NCI-H187 treated with DMSO at 0.1 percent for 48 hours (cell line): ENCODE measurements at places on chromosomes 7 and 10.

DNA sequence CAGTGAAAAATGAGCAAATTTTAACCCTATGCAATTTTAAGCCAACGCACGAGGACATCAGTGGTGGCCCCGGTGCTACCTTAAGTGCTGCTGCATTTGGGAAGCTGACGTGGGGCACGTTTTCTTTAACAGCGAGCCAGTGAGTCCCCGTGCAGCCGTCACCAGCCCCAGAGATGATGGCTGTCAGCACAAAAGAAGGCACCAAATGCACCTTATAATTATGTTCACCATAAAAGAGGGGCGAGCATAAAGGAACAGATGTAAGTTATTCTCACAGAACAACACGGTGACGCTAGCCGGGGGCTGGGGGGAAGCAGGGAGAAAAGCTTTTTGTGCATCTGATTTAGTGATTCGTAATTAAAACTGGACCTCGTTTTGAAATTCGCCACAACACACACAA, 260.1 kb downstream of the DNAJB6 start:
- no peak for DNase-seq

DNA sequence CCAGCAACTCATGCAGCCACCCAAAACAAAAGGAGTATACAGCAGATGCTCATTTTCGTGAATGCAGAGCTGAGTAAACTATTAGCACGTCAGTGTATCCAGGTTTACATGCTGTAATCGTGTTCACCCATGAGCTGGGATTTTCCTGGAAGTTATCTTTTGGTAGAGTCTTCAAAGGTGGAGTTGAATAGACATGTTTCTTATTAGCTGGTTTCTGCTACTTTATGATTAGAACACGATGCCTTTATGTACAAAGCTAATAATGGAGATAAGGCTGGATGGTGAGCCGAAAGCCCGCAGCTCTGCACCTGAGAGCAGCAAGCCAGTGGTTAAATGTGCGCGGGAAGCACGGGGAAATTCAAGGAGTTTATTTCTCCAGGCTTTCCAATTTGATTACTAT, 123.8 kb downstream of the ADARB2 start:
- DNase-seq: no peak

DNA sequence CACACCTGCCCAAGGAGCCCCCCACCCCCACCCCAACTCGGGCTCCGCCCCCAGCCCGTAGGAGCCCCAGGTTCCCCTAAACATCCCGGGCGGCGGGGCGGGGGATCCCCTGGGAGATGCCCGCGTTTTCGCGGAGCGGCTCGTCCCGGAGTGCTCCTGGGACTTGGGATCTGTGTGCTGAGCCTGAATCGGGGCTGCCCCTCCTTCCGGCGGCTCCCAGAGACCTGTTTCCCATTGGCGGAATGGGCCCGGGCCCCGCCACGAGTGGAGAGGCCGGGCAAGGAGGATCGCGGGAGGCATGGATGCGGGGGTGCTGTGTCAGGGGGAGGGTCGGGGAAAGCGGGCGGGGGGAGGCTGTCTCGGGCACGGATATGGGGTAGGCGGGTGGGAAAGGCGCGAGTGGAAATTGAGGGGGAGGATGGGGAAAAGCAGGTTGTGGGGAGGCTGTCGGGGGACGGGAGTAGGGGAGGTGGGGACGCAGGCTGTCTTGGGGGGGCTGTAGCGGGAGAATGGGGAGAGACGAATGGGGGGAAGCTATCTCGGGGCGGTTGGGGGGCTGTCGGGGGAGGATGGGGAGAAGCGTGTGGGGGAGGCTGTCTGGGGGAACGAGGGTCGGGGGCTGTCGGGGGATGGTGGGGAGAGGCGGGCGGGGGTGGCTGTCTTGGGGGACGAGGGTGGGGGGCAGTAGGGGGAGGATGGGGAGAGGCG, 572 bp upstream of the BHLHA15 start:
- DNase-seq: no peak

DNA sequence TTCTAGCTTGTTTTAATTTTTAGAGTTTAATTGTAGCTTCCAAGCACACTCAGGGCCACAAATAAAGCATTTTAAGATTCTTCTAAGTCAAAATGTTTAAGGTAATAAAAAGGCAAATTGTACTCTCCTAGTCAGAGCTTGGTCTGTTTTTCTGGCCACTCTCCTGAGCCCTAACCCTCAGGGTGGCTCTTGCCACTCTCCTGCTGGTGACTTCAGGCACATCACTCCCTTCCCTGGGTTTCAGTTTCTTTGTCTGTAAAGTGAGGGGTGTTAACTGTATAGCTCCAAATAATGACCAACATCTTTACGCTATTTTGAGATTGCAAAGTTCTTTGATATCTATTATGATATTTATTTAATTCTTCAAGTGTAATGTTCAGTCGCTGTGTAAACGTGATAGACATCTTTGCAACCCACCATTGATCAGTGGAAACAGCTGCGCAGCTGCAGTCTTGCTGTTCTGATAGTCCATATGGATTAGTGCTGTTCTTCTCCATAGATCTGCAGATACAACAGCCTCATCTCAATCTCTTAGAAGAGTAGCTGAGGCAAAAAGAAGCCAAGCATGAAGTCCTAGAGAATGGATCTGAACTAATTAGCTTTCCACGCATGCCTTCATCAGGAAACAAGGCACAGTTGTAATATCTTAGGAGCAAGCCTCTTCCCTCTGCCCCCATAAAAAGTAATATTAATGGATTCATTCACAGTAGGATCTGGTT, 189.9 kb downstream of the PLPP4 start:
- DNase-seq: no peak

GRCh38 chr10:26486990-26487850, 49.1 kb downstream of the APBB1IP start:
- DNase-seq: no peak

DNA sequence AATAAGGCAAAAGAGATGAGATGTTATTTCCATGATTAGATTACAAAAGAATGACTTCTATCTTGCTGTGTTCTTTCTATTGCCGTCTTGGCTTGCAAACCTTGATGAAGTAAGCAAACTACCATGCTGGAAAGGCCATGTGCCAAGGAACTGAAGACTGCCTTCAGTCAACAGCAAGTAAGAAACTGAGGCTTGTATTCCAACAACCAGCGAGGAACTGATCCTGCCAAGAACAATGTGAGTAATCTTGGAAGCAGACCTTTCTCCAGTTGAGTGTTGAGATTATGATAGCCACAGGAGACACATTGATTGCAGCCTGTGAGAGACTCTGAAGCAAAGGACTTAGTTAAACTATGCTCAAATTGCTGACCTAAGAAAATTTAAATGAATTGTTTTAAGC, 164.6 kb upstream of the GRM3 start:
- no peak for DNase-seq

DNA sequence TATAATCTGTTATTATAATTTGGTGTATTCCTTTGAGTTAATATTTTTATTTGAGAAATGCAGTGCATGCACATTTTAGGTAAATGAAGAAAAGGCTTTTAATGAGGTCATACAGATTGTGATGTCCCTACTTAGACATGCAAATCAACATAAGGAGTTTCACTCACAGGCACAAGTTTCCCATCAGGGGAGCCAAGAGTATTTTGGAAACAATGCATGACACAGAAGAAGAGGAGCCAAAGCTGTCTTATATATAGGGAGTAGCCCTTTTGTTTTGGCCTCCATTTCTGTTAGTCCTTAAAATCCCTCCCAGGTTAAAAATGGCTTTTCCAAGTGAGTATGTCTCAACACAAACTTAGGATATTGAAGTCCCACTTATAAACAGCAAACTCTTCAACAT, 703.4 kb upstream of the ANKRD30A start:
- DNase-seq: no peak
